ENCODE measurements at places on chromosomes 7 and 10.

- DNase-seq = no peak
Observed at GRCh38 chr7:111266613-111267012, 175.7 kb downstream of the LRRN3 start.

- DNase-seq = no peak
Observed at GRCh38 chr10:3482200-3482993, 302.6 kb downstream of the KLF6 start.

DNA sequence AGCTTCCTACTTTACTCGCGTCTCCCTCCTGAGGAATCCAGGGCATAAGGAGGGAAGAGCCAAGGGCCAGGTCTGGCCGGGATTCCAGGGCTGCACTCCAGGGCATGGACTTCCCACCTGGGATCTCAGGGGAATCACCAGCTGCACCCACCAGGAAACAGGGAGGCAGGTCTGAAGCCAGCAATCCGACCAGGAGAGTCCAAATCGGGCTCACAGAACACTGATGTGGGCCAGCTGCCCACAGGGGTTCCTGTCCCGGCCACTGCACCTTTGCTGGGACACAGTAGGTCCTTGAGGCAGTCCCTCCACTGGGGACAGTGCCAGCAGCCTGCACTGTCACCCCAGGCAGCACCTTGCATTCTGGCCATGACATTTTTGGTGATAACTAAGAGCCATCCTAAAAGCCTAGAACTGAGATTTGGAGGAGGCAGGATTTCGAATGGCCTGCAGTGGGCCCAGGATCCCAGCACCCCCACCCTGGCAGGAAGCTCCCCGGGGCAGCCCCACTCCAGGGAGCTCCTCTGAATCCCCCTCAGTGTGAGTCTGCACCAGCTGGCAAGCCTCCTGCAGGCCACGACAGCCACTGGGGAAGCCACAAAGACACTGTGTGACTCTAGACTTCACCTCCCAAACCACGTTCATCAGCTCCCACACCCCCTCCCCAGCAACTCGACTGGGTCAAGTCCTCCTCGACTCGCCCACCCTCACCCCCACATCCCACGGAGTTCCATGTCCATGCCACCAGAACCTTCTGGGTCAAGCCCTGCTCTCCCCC, 71.5 kb upstream of the PPP2R2D start:
- no peak for DNase-seq

DNA sequence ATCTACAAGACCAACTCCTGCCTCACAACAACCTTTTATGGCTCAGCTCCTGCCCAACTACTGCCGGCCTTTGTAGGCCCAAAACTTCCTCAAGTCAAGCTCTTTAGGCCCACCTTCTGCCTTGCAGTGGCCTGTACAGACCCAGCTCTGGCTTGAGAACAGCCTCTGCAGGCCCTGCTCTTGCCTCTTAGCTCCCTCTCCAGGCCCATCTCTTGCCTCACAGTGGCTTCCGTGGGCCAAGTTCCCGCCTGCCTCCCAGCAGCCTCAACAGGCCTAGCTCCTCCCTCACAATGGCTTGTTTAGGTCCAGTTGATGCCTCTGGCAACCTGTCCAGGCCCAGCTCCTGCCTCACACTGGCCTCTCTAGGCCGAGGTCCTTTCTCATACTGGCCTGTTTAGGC, 32.4 kb upstream of the VKORC1L1 start:
- DNase-seq = no peak

DNA sequence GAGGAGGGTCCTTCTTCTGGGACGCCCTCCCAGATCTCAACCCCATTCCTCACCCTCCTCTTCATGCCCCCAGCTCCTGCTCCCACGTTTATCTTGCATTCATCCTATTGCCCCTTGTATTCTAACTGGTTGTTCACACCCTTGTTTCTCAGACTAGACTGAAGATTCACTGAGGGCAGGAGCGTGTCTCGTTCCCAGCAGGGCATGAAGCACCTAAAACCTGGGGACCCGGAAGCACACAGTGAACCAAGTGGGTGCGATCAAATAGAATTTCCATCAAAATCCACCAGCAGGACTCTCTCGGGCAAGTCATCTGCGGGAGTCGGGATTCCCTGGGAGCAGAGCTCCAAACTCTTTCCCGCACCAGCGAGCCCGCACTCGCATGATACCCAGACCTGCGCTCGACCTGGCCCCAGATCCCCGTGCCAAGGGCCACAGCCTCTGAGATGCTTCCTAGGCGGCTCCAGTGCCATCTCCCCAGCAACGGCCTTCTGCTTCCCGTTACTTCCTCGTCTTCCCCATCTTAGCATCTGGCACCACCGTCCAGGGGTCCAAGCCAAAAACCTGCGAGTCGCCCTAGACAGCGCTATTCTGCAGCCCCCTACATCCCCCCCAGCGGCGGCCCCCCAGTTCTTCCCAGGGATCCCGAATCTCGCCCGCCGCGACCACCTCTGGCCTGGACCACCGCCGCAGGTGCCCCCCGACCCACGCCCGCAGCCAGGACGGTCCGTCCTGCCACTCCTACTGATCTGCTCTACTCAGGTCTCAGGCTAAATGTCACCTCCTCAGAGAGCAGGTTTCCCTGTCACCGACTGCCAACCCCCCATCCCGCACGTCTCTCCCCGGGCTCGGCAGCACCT, 6.1 kb upstream of the GBX1 start:
- DNase-seq = peak; percentile 48

- DNase-seq = no peak
Observed at GRCh38 chr7:126993626-126994213, 259.0 kb downstream of the GRM8 start.

GRCh38 chr10:121990015-121990677, 1.2 kb downstream of the TACC2 start:
- no peak for DNase-seq

DNA sequence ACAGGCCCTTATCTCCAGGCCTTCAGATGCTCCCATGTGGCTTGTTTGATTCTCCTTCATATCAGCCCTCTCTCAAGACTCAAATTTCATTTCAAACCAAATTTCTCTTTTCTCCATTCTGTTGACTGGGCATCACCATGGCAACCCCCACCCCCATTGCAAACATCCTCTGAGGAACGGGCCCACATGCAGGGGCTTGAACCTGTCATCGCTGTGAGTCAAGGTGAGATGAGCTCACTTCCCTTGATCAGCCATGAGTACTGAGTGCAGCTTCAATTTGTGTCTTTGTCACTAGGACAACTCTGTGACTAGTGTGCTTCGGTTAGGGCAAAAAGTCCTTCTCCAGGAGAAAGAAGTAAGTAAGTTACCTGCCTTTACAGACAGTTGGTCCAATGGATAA, 41.9 kb downstream of the CALML3 start:
- no peak for DNase-seq

- DNase-seq = no peak
Observed at GRCh38 chr7:123867225-123867624, 22.3 kb downstream of the HYAL4 start.

GRCh38 chr10:103395754-103396066, 565 bp downstream of the ATP5MK start:
- DNase-seq = no peak

GRCh38 chr7:158815800-158816128, 13.5 kb downstream of the ESYT2 start:
- DNase-seq = no peak

- no peak for DNase-seq
Observed at GRCh38 chr7:134892963-134893362, 93.3 kb upstream of the AGBL3 start.

DNA sequence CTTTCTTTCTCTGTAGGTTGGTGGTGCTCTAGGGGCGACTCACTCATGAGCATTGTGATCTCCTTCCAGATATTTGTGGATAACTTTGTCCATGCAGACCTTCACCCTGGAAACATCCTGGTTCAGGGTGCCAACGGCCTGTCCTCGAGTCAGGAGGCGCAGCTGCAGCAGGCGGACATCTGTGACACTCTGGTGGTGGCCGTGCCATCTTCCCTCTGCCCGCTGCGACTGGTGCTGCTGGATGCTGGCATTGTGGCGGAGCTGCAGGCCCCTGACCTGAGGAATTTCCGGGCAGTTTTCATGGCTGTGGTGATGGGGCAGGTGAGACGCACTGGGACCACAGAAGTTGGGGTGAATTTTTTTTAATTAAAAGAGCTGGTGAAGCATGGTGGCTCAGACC, 9.6 kb upstream of the NDUFB2 start:
- no peak for DNase-seq
